ENCODE measurements at places on chromosomes 5 and 9.
A peak's percentile ranks its signal among the peaks of the same experiment; 100 is the strongest.

DNA sequence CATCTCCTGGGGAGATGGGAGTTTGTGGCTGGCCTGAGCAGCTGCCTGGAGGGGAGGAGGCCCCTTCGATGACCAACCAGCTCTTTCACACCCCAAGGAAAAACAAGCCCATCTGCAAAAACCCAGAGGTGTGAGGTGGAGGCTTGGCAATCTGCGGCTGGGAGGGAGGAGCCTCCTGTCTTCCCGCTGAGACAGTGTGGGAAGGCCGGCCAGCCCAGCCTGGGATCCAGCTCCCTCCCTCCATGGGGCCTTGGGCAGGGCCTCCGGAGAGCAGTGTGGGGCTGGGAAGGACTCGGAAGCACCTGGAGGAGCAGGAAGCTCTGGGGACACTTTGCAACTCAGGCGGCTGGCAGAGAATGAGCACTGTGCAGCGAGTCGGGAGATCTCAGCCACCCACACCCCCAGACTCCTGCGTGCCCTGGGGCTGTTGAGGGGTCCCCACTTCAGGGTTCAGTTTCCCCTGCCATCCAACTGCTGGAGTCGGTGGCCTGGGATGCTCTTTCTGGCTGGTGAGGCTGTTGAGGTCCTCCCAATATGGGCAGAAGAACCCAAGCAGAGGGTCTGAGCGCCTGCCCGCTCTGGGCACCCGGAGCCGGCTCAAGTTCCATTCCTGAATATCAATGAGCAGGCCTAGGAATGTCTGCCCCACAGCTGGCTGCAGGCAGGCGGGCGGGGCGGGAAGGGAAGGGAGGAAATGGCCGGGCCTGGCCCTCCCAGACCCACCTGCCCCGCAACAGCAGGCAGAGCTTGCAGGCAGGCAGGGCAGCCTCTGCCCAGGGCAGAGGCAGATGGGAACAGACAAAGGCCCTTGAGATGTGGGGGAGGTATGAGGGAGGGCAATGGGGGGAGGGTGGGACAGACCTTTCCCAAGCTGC lies 101.1 kb downstream of the FGF18 start:
- DNase-seq: no peak

GRCh38 chr9:77896269-77896937 lies 135.2 kb downstream of the GNAQ start:
- no peak for DNase-seq

DNA sequence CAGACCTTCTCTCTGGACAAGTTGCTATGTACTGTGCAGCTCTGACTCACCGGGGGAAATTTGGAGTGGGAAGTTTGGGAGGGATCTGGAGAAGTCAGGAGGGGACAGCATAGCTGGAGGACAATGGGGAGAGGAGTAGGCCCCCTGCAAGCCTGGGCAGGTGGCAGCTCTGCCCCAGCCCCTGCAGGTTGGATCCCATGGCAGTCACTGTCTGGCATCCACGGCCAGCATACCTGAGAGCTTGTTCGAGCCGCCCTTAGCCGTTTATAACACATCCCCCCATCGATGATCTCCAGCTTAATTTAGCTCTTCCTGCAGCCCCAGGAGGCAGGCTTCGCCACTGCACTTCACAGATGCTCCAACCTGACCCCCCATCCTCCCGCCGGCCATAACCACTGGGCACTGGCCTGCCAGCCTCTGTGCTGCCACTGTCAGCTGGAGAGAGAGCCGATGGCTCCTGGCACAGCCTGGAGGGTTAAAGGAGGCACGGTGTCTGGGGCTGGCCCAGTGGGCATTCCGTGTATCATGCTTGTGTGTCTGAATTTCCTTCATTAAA lies 57.7 kb upstream of the RNU6ATAC start:
- no peak for DNase-seq

- no peak for DNase-seq
Measured at GRCh38 chr9:130174025-130174424, 1.8 kb downstream of the NCS1 start.

DNA sequence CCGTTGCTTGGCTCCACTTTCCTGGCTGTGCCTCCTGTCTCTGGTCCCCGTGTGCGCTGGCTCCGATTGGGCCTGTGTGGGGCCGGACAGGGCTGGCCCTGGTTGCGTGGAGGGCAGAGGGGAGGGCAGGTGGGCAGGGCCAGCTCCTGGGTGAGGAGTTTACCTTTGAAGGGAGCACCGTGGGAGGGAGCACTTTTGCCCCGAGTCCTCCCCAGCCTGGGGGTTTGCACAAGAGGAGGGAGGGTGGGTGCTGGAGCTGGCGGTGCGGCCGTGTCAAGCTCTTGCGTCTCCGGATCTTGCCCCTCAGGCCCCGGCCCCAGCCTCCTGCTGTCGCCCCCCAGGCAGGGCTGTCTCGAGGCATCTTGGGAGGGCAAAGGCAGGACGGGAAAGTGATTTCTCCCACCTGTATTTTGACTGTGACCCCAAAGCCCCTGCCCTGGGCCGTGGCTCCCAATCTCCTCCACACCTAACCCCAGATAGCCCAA lies 48.3 kb upstream of the EXOC3 start:
- no peak for DNase-seq

- no peak for DNase-seq
Measured at GRCh38 chr9:135582966-135583687, 21.6 kb downstream of the PAEP start.

GRCh38 chr9:75071530-75072122 lies 16.3 kb downstream of the NMRK1 start:
- DNase-seq: peak; percentile 42

- no peak for DNase-seq
Measured at GRCh38 chr5:159290741-159291140, 27.7 kb downstream of the UBLCP1 start.

DNA sequence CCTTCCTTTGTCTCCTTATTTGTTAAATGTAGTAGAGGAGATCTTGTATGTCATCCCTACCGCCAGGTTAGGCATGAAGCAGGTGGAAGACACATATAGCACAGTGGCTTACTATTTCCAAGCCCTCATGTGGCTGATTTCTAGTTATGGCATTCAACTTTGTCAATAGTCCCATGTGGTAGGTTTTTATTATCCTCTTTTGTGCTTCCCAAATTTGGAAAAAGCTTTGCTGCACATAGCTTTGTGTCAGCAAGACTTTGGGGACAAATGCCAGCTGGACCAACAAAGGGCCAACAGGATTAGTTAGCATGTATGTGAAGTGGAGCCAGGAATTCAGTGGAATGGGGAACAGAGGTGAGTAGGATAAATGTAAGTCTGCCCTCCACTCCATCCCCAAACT lies 276.3 kb downstream of the PSAT1 start:
- DNase-seq: no peak

DNA sequence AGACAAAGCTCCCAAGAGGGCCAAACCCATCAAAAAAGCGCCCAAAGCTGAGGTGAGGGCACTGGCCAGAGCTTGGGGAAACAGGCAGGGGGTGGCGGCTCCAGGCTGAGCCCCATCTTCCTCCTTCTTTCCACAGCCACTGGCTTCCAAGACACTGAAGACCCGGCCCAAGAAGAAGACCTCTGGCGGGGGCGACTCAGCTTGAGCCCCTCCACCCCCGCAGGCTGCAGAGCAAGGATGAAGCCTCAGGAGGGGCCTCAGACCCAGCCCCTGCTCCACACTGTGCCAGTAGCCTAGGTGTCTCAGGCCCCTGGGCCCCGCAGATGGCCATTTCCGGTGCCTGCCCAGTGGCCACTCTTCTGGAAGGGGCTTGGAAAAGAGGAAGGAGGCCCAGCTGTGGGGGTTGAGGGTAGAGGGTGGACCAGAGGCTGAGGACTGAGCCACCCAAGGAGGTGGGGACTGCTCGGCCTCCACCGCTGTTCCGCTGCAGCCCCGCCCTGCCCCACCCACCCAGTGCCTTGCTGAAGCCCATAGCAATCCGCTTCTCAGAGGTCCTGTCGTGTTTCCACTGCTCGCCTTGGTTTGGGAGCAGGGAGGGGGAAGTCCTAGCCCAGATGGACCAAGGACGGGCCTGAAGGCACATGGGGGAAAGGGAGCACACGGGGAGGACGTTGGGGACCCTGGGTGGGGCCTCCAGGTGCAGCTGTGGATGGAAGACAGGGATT lies 6.9 kb downstream of the REEP2 start:
- DNase-seq: no peak

- no peak for DNase-seq
Measured at GRCh38 chr5:57033503-57033902, 81.6 kb upstream of the MIER3 start.

GRCh38 chr5:156589946-156590216 lies 260.2 kb upstream of the PPP1R2B start:
- DNase-seq: no peak

DNA sequence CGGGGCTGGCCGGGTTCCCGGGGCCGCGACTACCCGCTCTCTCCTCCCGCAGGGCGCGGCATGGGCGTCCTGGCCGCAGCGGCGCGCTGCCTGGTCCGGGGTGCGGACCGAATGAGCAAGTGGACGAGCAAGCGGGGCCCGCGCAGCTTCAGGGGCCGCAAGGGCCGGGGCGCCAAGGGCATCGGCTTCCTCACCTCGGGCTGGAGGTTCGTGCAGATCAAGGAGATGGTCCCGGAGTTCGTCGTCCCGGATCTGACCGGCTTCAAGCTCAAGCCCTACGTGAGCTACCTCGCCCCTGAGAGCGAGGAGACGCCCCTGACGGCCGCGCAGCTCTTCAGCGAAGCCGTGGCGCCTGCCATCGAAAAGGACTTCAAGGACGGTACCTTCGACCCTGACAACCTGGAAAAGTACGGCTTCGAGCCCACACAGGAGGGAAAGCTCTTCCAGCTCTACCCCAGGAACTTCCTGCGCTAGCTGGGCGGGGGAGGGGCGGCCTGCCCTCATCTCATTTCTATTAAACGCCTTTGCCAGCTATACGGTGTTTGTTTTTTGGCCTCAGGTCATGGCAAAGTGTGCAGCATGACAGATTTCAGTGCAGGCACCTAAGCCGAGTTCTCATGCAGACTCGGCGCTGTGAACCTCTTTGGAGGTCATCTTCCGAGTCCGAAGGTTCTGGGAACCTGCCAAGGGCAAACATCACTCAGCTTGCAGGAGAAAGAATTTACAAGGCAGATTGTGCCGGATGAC lies 516 bp downstream of the MRPL41 start:
- DNase-seq: peak; percentile 8

- DNase-seq: no peak
Measured at GRCh38 chr5:67518227-67518626, 321.6 kb upstream of the CD180 start.

DNA sequence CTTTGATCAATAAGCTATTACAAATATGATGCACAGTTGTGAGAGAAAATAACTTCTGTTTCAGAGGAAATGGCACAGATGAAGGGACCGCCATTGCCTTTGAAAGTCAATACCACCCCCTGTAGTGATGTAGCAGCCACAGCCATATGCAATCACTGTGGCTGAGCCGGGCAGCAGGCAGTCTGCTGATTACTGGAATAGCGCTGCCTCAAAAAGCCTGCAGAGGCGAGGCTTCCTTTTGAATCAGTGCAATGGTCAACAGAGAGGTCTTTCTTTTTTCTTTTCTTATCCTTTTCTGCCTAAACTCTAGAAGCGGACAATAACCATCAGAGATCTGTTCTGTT lies 265.1 kb upstream of the TAS2R1 start:
- DNase-seq: no peak

- no peak for DNase-seq
Measured at GRCh38 chr9:136865768-136866103, 372 bp downstream of the EDF1 start.

DNA sequence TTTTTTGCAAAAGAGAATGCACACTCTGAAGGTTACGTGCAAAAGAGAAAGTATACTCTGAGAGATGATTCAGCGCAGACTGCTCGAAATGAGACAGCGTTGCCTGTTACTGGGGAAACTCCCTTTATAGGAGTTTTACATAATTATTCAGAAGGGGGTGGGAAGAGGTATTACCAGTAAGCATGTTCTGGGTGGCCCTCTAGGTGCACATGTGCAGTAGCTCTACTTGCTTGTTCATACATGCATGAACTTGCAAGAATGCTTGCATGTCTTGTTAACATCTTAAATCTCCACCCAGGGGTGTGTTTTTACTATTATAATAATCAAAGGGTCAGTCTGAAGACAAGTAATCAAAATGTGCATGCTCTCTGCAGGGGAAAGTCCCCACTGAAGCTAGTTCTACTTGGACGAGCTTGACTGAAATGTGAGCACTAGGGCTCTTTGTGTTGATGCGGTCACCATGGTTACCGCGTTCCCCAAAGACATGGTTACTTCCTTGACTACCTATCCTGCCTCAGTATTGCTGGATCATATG lies 75.5 kb downstream of the SGCD start:
- DNase-seq: no peak

DNA sequence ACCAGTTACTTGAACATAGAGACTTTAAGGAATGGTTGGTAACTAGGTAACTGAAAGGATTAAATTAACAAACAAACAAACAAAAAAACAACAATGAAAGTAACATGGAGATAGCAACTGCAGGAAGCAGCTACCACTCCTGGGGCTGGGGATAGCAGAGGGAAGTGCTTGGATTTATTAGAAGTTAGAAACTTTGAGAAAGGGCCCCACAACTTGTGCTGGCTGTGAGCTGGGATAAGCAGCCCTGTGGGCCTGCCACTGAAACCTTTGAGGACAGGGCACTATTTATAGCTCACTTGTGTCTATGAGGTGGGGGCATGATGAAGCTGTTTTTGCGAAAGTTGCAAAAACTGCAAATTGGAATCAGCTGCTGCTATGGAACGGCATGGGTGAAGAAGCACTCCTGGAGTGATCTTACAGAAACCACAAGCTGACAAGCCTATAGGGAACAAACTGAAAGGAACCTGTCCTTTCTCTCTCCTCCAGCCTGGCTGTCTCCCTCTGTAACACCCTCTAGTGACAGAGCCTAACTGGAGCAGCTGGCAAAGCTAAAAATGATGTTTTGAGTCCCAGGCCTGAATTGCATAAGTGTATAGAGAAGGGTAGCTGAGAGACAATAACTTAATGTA lies 91.4 kb upstream of the RANBP6 start:
- no peak for DNase-seq

DNA sequence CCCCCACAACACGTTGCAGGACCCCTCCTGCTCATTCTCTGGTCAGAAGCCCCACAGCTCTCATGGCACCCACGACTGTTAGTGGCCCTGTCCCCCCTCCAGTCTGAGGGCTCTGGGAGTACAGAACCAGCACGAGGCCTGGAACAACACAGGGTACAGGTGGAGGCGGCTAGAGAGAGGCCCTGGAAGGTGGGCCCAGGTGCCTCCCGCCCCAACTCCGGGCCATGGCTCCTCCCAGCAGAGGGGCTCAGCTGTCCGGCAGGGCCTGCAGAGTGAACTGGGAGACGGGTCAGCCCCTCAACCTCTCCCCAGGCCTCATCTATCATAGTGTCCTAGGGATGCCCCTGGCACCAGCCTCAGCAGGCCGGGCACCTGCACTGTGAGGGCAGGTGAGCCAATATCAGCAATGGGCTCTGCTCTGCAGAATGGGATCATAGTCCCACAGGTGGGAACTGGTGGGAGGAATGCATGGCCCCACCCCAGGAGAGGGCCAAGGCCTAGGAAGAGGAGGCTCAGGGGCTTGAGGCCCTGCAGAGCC lies 58.6 kb downstream of the BARX1 start:
- DNase-seq: no peak

GRCh38 chr5:59656351-59657254 lies 236.9 kb downstream of the PDE4D start:
- no peak for DNase-seq
